Foreskin fibroblast (primary cell): ENCODE measurements at places on chromosomes 1 and 21.
A peak's percentile ranks its signal among the peaks of the same experiment; 100 is the strongest.

DNA sequence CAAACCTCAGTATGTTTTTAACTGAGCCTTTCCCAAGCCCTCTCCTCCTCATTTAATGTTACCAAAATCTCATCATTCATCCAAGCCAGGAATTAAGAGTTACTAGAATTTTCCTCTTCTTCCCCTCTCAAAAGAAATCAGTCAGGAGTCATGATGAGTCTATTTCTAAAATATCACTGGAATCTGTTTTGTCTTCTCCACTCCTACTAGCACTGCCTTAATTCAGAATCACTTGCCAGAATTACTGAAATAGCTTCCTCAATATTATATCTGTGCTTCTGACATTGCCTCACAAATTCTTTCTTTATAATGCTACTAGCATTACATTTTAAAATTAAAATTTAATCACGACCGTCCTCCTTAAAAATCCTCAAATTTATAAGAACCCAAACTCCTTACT is 106.1 kb downstream of the PTGER3 start:
- no peak for DNase-seq

DNA sequence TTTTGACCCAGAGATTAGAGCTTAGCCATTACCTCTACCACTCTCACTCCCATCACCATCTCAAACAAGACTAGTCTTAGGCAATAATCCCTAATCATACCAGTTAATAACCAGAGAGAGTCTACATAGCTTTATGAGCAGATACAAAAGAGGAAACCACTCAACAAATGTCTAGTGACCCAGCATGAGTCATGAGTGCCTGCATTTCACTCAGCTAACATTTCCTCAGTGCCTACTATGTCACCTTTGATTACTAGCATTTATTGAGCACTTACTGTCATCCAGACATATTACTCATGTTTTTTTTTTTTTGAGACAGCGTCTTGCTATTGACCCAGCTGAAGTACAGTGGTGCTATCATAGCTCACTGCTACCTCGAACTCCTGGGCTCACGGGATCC is 35.9 kb upstream of the GALNT2 start:
- DNase-seq, result peak; percentile 12

- peak; percentile 93 for DNase-seq
Observed at GRCh38 chr1:88985032-88985431, 7.4 kb downstream of the KYAT3 start.

GRCh38 chr1:105172788-105173187 is 1423.1 kb downstream of the AMY1C start:
- no peak for DNase-seq

DNA sequence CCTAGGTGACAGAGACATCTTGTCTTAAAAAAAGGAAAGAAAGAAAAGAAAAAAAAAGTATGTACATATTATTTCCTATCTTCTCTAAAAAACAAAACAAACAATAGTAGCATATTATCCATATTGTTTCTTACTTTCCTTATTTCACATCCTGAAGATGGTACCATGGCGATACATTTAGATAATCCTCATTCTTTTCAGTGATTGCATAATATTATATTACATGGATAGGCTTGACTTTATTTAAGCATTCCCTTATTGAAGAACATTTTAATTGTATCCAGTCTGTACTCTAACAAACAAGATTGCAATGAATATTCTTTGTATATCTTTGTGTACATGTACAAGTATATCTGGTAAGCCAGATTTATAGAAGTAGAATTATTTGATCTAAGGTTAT is 82.9 kb upstream of the PUM1 start:
- DNase-seq, result no peak

GRCh38 chr1:247429496-247429895 is 13.5 kb downstream of the NLRP3 start:
- DNase-seq, result no peak

DNA sequence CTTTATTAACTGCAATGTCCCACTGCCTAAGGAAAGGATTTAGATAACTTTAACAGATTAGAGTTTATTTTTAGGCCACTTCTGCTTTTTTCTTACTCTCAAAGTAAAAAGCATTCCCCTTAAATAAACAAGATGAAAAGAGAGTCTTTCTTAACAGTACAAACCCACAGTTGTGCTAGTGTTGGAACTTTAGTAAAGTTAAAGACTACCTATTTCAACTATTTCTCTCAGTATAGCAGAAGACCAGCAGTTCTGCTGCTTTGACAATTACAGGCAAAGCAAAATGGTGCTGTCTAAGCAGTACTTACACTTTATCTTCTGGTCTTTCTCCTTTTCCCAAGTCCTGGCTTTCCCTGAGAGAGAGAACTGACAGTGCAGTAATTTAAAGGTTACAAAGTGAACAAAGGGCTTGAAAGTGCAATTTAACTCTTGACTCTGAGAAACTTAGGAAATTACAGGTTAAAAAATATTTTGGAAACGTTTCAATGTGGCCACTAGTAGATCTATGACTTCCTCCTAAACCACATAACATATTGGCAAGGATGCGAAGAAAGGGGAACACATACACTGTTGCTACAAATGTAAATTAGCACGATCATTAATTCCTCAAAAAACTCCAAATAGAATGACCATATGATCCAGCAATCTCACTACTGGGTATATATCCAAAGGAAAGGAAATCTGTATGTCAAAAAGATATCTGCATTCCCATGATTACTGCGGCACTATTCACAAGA is 135.4 kb upstream of the POGK start:
- DNase-seq, result no peak

DNA sequence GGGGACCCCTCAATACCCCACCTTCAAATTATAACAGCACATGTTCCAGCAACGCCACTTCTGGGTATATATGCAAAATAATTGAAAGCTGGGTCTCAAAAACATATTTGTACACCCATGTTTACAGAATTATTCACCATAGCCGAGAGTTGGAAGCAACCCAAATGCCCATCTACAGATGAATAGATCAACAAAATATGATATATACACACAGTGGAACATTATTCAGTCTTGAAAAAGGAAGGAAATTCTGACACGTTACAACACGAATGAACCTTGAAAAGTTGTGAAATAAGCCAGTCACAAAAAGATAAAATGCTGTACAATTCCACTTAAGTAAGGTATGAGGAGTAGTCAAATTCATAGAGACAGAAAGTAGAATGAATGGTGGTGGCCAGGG is 5.1 kb downstream of the TMCO4 start:
- DNase-seq, result no peak
